Right hindlimb (tissue), 1 donor: ENCODE measurements at places on chromosomes 12 and 14.
A peak's percentile ranks its signal among the peaks of the same experiment; 100 is the strongest.

DNA sequence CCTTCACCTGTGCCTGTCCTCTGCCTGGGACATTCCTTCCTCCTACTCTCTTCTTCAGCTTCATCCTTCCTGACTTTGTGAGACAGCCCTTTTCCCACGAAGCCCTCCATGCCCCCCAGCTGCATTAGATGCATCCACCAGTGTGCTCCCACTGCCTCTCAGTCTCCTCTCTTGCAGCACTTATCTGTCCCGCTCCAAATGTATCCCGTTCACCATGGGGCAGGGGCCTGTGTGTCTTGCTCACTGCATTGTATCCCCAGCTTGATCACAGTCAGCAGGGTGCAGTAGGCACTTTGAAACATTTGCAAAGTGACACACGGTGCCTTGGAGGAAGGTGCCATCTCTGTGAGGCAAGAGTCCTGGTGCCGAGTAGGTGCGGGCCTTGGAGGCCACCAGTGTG is 104.0 kb downstream of the SLC25A47 start:
- no peak for DNase-seq

DNA sequence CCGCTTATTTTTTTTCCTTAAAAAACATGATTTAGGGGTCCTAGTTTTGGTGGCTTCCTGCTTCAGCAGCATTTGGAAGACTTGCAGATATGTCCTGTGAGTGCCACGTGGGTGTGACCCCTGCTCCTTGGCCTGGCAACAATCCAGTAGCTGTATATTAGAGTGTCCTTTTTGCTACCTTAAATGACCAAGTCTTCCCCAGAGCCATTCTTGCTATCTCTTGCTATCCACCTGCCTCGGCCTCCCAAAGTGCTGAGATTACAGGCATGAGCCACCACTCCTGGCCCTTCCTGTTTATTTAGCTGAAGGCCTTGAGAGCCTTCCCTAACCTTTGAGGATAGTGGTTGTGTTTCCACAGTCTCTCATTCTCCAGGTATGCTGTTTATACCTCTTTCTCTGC is 17.0 kb downstream of the TPCN1 start:
- no peak for DNase-seq

DNA sequence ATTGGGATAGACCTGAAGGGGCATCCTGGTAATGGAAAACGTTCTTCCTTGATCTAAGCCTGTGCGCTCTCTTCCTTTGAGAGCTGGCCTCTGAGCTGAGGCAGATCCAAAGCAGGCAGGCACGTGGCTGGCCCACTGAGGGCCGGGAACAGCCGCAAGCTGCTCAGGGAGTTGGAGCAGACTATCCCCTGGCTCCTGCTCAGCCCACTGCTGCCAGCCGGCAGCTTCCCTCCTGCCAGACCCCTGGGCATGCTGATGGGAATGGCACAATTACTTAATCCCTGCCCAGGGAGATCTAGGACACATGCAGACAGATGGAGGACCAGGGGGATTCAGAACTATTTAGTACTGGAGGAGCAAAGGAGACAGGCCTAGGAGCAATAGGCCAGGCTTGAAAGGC is 14.4 kb downstream of the NEUROD4 start:
- peak; percentile 75 for DNase-seq

GRCh38 chr12:30546121-30546520 is 149.5 kb downstream of the IPO8 start:
- DNase-seq: no peak

DNA sequence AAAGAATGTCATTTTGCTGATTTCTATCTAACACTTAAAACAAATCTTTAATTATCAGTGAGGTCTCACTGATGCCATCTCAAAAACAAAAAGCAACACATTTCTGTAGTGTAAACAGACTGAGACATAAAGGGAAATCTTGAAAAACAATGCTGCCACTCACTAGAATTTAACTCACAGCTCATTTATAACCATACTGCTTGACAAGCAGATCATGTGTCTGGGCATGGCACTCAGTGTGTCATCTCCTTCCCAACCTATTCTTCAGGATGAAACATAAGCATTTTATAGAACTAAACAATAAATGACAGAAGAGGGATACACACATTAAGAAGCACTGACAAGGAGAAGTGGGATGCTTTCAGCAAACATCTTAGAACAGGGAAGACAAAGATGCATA is 22.4 kb downstream of the ATF7 start:
- DNase-seq: no peak

DNA sequence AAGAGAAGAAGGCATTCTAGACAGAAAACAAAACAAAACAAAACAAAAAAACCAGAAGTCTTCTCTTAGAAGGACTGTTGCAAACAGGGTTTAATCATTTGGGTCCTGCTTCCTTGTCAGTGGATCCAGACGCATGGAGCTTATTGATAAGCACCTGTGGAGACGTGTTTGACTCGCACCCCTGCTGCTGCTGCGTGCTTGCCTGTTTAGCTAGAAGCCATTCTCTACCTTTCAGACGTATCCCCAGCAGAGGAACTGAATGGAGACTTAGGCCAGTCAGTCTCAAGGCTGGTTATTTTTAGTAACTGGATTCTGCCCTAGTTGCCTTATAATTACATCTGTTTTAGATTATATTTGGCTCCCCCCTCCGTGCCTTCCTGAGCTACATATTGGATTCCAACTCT is 186.1 kb upstream of the EEA1 start:
- DNase-seq: no peak

- no peak for DNase-seq
These were observed 3.3 kb upstream of the RPLP0 start for GRCh38 chr12:120204171-120204570.

GRCh38 chr14:96631621-96632362 is 129.6 kb downstream of the PAPOLA start:
- DNase-seq: no peak

- DNase-seq: no peak
These were observed 21.2 kb downstream of the BCL7A start for GRCh38 chr12:122042910-122043309.

- no peak for DNase-seq
These were observed 3.0 kb upstream of the FOS start for GRCh38 chr14:75275598-75275997.

DNA sequence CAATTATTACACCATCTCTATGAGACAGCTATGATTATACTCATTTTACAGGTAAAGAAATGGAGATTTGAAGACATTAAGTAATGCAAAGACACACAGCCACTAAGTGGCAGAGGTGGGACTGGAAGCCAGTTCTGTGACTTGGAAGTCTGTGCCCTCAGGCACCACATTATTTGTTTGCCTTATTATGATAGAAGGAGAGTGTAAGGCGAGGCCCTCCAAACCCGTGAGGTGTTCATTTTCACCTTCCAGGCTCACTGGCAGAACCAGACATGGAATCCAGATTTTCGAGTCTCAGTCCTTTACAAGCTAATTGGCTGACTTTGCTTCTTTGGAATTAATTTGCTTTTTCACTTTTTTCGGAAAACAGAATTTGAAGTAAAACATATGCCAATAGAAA is 107.9 kb downstream of the CAND1 start:
- DNase-seq: no peak

GRCh38 chr12:132736913-132737312 is 24.7 kb downstream of the ANKLE2 start:
- no peak for DNase-seq

- DNase-seq: no peak
These were observed 1.8 kb downstream of the SART3 start for GRCh38 chr12:108559007-108559655.

DNA sequence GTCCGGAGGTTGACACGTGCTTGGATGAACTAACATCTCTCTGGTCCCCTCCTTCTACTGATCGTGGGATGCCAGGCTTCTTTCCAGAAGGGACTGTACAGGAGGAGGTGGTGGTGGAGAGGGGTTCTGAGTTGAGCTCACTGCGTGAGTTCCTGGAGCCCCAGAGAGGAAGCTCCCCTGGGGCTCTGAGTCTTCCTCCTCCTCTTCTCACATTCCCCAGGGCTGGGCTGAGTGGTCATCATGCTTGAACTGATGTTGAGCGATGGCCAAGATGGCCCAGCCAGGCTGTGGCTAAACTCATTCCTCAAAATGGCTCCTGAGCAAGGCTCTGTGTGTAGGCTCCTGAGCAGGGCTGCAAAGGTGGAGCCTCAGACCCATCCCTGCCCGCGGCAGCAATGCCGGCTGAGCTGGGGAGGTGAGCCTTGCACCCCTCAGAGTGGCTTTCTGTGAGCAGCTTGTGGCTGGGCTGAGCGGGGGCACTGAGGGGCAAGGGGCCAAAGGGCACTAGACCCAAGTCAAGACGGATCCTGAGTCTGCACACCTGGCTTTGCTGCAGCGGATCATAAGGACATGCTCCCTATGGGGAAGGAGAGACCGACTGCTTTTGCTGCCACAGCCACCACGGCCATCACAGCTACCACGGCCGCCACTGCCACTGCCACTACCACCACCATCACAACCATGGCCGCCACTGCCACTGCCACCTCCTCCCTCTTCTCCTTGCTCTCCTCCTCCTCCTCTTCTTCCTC is 35.4 kb downstream of the MEG3 start:
- DNase-seq: no peak

- no peak for DNase-seq
These were observed 18.9 kb upstream of the CEBPE start for GRCh38 chr14:23137813-23138535.

- DNase-seq: no peak
These were observed 16.4 kb upstream of the MYBPC1 start for GRCh38 chr12:101578417-101578816.

DNA sequence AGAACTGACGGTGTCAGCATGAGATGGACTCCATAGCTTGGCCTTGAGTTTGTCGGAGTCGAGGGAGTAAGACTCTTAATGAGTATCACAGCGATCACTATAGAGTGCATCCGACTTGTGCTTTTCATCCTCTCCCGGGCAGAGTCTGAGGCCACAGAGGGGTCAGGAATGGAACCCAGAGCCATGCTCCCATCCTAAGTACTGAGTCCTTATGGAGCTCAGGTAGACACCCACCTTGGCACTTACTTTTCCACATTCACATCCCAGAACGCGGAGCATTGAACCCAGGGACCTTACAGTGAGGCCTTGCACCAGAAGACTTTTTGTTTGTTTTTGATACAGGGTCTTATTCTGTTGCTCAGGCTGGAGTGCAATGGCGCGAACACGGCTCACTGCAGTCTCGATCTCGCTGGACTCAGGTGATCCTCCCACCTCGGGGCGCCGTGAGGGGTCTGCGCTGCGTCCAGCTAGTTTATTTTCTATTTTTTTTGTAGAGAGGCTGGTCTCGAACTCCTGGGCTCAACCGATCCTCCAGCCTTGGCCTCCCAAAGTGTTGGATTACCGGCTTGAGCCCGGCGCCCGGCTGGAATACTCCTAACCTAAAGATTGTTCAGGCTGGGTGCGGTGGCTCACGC is 719 bp upstream of the SRSF9 start:
- no peak for DNase-seq

DNA sequence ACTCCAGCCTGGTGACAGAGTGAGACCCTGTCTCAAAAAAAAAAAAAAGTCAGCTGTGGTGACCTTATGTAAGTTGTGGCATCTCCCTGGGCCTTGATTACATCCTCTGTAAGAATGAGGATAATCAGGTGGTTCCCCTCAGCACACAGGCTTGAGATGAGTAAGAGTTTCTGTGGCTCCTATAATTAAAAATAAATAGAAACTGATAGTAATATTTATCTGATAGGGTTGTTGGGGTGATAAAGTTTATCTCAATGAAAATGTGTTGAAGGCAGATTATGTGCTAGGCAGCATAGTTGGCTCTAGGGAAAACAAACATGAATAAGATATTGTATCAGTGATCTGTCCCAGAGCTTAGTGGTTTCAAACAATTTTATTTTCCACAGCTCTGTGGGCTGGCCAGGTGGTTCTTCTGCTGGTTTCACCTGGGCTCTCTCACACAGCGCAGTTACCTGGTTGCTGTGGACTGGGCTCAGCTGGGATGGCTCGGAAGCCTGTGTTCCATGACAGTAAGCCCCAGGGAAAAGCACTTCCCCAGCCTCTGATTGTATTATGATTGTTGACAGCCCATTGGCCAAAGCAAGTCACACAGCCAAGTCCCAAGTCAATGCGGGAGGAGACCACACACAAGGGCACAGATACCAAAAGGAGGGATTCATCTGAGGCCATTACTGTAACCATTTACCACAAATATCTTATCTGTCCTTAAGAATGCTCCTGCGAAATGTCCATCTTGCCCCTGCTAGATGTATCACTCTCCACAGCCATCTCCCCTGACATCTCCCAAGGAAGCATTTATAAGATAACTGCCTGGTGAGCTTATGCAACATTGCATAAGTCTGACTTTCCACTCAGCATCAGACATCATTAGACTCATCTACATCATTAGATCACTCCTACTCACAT is 151.7 kb downstream of the NUAK1 start:
- DNase-seq: no peak

GRCh38 chr12:31362759-31363415 is 36.9 kb upstream of the SINHCAF start:
- DNase-seq: peak; percentile 24

GRCh38 chr12:113512568-113512967 is 40.9 kb upstream of the LHX5 start:
- DNase-seq: no peak

GRCh38 chr12:4768341-4768740 is 48.1 kb downstream of the GALNT8 start:
- DNase-seq: no peak

- no peak for DNase-seq
These were observed 420.9 kb downstream of the PCNX1 start for GRCh38 chr14:71328183-71328582.

DNA sequence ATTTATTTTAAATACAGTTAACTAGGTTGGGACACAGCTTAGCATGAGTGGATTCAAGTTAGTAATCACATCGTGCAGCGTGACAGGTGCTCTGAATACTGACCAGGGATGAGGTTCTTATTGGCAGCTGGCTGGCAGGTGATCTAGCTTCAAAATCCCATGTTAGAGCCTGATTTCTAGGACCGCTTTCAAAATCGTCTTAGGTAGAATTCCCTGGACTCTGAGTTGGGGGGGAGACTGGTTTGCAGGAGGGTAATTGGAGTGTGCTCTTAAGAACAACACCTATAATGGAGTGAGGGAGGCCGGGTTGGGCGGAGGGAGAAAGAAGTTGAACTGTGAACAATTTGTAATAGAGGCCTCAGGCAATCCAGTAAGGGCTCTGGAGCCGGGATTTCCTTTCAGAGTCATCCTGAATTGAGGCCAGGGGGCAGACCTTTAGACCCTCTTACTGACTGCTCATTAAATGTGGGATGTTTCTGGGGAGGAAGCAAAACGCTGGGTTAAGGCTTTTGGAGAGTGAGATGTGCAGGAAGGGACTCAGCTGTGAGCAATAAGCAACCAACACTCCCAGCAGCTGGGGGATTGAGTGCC is 874 bp upstream of the YARS2 start:
- peak; percentile 29 for DNase-seq

- DNase-seq: peak; percentile 72
These were observed 53.5 kb downstream of the PHLDA1 start for GRCh38 chr12:75977952-75978671.
